ENCODE measurements at places on chromosomes 1 and 21. TPM values are rescaled to one million over a fixed set of nuclear protein-coding genes. Genes with fewer than 3 reads are reported as not detected.
A peak's percentile ranks its signal among the peaks of the same experiment; 100 is the strongest.

The OR2AK2 gene
- total RNA-seq: not detected

The SPRR2F gene
- 2.5 TPM for total RNA-seq

The ADCY10 gene
- total RNA-seq: not detected

The GPR89A gene
- total RNA-seq: 29.0 TPM

The TESK2 gene
- 13.5 TPM for total RNA-seq

The RNU1-4 gene
- 19,908 TPM for total RNA-seq

The CD247 gene
- 9.8 TPM for total RNA-seq

The ARMH1 gene
- total RNA-seq: not detected

DNA sequence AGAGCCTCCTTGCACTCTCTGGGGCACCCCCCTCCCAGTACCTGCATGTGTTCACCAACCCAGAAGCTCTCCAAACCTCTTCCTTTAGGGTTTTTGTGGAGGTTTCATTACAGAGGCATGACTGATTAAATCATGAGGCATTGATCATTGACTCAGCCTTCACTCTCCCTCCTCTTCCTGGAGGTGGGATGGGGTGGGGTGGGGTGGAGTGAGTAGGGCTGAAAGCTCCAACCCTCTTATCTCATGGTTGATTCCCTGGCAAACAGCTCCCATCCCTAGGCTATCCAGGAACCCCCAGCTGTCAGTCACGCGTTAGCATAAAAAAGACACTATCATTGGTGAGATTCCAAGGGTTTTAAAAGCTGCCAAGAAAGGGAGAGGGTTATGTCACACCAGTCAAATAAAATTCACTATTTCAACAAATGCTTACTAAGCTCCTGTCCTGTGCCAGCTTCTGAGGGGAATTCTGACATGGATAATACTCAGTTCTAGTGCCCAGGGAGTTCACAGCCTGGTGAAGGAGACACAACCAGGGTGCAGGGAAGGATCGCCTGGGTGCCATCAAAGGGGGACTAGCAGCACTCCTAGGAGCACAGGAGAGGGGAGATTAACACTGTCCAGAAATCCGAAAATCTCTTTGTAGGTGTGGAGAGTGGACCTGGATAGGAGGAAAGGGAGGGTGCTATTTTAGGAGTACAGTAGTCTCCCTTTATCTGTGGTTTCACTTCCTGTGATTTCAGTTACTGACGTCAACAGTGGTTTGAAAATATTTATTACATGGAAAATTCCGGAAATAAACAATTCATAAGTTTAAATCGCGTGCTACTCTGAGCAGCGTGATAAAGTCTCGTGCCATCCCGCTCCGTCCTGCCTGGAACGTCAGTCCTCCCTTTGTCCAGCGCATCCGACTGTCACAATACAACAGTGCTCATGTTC is 6.8 kb upstream of the IL24 start:
- DNase-seq: no peak

- DNase-seq: no peak
These were observed 31.9 kb upstream of the POFUT2 start for GRCh38 chr21:45319461-45320211.

DNA sequence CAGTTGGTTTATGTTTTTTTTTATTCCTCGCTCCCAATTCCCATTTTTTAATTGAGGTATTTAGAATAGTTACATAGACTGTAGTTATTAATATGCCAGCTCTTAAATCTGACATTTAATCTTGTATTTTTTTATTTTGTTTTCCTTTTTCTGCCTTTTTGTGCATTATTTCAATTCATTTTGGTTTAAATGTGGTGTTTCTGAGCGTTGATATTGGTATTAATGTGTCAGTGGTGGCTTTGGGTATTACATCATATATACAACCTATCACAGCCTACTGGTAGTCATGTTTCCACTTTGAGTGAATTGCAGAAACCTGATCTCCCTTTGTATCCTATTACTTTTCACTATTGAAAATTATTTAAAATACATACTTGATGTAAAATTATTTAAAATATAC is 1027.3 kb downstream of the KCNT2 start:
- DNase-seq: no peak

GRCh38 chr1:225813214-225813964 is 3.5 kb downstream of the EPHX1 start:
- DNase-seq: peak; percentile 93

DNA sequence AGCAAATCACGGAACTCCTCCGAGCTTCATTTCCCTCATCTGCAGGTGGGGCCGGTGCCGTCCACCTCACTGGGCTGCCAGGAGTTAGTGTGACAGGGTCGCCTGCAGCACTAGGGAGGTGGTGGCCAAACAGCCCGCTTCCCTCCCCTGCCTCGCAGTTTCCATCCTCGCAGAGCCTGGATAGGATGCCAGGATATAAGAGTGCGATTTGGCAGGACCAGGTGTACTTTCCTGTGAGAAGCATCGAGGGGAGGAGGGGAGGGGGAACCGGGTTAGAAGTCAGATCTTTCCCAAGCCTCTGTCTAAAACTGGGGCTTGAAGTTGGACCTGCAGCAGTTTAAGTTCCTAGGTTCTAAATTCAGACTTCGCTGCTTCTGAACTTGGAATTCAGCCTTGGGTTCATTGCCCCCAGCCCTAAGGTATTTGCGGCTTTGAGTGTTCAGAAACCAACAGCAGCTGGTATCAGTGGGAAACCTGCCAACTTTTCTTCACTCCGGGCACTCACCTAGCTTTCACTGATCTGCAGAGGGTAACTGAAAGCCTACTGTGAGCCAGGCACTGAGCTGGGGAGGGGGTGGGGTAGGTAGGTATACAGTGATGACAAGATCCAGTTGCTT is 1.7 kb upstream of the JUN start:
- no peak for DNase-seq

GRCh38 chr1:202703191-202703590 is 7.1 kb downstream of the SYT2 start:
- DNase-seq: no peak

DNA sequence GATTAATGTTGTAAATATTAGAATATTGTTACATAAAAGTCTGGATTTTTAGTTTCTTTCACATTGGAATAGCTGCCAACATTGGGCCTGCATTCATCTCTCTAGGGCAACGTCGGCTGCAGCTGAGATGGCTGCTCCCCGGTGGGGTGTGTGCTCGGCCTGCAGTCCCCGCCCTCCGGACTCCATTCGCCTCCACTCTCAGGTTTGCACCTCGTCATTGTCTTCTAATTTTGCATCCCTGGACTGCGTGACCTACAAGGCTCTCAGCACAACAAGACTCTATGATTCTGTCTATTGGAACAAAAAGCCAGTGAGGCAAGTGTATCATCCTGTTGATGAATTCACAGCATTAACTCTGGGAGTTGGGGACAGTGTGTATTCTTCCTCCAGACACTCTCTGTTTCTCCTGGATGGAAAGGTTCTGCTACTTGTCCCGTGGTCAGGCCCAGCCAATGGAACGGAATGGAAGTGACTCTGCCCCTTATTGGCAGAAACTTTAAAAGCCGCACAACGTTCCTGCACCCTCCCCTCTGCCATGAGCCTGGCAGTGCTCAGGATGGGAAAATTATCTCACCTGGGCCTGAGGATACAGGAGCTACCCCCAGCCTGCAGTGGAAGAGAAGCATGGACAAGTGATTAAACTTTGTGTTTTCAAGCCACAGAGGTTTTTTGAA is 105.0 kb upstream of the SAMD11 start:
- DNase-seq: no peak

GRCh38 chr1:167207940-167208623 is 12.6 kb upstream of the POU2F1 start:
- DNase-seq: no peak

- DNase-seq: no peak
These were observed 177.8 kb downstream of the EDEM3 start for GRCh38 chr1:184576822-184577221.

DNA sequence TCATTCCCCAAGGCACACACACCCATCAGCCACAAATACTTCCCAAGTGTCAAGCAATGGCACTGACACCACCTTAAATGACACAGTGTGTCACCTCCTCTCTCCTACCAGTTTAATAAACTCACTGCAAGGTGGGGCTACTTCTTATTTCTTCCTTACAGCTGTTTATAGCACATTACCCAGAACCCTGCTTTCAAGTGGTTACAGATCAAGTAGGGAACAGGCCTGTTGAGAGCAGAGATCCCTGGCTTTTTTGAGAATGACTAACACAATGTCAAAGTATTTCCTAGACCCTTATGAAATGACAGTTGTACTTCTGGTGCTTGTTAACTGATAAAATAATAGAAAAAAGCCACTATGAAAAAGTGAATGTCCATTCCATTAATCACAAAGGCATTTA is 19.8 kb downstream of the ZBTB17 start:
- DNase-seq: no peak

DNA sequence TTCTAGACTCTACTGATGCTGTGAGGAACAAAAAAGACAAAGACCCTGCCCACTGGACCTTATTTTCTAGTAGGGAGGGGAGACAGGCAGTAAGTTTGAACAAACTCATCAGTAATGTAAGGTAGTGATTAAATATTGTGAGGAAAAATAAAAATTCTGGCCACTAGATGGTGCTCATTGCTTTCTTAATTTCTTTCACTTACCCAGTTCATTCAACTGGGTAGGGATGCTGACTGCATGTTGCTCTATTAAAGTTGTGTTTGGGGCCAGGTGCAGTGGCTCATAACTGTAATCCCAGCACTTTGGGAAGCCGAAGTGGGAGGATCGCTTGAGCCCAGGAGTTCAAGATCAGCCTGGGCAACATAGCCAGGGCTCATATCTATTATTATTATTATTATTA is 6.3 kb upstream of the KYAT3 start:
- no peak for DNase-seq

- peak; percentile 89 for DNase-seq
These were observed 10.9 kb downstream of the RD3 start for GRCh38 chr1:211480941-211481545.

DNA sequence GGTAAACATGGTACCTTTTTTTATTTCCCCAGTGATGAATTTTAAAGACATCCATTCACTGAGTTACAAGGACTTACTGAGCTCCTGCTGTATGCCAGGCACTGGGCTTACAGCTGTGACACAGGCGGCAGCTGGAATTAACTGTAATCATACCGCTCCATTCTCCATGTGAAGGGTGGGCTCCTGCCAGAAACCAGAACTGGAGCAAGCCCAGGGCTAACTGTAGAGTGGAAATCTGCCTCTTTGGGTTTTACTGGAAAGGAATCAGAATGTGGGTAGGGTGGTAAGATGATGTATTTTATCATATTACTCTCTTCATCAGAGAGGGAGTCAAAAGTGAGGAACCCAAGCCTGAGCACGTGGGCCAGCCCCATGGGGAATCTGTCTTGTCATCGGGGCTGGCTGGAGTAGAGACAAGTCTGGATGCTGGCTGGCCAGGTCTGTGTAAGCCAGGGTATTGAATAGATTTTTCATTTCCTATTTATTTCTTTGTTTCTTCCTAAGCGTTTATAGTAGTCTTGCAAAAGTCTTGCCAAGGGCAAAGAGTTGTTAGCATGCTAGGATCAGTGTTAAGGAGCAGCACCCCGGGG is 21.5 kb downstream of the FGGY start:
- DNase-seq: no peak

DNA sequence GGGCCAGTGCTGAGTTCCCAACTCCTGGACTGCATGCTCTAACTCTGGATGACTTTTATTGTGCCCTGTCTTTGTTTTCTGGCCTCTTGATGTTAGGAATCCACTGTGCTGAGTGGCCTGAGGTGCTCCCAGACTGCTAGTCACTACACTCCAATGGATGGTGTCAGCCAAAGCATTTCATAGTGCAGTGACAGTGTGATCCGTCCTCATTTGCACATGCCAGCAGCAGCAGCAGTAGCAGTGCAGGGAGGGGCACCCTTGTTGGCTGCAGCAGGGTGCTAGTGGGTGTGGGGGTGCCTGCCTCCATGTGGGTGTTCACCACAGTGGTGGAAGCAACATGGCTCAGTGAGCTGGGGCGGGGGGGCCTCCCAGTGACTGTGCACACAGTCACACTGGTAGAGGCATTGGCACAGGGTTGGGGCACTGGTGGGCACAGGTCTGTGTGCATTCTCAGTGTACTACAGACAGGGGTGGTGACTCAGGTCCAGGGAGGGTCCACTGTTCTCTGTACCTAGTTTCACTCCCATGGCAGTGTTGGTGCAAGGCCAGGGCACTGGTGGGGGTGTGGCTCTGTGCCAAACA is 214.0 kb downstream of the ZC3H11B start:
- DNase-seq: no peak

- DNase-seq: no peak
These were observed 87.6 kb upstream of the TRABD2B start for GRCh38 chr1:48084826-48085225.

- DNase-seq: no peak
These were observed 37.1 kb downstream of the WNT9A start for GRCh38 chr1:227910511-227911153.

DNA sequence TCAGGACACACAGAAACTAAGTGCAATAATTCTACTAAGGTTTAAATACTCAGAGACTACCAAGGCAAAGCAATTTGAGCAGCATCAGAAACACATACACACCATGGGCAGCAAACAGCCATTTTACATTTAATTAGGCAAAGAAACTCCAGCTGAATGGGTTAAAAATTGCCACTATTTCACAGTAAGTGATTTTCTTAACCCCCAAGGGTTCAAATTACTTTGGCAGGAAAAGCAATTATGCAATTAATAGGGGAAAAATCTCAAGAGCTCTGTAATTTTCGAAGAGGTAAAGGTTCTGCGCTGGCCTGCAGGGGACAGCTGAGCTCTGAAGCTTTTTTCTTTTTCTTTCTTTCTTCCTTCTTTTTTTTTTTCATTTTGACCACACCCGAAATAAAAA is 206.2 kb upstream of the RRP15 start:
- DNase-seq: no peak

DNA sequence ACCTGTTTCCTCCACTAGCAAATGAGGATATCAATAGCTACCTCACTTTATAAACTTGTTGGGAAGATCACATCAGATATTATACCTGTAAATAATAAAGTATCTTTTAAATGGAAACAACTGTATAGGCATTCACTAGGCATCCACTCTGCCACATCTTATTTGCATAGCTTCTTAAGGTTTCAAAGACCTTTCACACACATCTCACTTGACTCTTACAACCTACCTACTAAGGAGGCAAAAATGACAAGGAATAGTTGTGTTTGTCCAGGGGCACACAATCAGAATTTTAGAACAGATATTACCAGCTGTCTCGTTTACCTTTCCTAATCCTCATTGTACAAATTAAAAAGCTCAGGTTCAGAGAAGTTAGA is 51.5 kb downstream of the VANGL2 start:
- DNase-seq: no peak
